Stimulated activated CD8-positive, alpha-beta memory T cell treated with anti-CD3 and anti-CD28 coated beads, Interleukin-7, amount 100 ng/mL, for 24 hours (primary cell): ENCODE measurements at places on chromosomes 4 and X.

GRCh38 chr4:7807351-7807921 is 132.2 kb downstream of the AFAP1 start:
- no peak for DNase-seq

GRCh38 chr4:92234393-92235176 is 69.2 kb upstream of the GRID2 start:
- no peak for DNase-seq

- DNase-seq, result no peak
Measured at GRCh38 chr4:123443401-123444289, 47.0 kb downstream of the SPRY1 start.

DNA sequence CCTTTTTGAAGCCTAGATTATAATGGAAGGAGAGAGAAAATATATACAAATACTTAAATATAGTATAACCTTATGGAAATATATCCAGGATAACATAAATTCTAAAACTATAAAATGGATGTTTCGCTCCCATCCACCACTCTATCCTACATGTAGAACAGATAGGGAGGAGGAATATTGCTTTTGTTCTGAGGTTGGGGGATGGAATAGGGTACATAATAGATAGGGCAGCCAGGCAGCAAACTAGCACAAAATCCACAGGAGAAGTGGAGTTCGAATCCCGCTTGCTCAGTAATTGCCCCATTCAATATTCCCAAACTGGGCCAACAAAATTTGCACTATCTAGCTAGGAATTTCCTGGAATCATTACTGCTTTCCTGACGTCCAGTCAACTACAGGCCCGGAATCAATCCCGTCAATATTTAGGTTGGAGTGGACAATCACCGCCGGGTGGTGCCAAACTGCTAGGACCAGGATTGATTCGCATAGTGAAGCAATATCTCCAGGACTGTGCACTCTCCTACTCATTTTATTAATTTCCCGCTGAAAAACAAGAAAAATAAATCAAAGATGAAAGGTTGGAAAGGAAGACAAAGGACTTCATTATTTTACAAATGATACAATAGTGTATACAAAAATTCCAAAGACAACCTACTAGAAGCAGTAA is 40.4 kb upstream of the PAPSS1 start:
- no peak for DNase-seq

- DNase-seq, result no peak
Measured at GRCh38 chr4:182085051-182085480, 158.1 kb upstream of the TENM3 start.

- DNase-seq, result no peak
Measured at GRCh38 chrX:97065066-97065465, 181.4 kb downstream of the RPA4 start.

DNA sequence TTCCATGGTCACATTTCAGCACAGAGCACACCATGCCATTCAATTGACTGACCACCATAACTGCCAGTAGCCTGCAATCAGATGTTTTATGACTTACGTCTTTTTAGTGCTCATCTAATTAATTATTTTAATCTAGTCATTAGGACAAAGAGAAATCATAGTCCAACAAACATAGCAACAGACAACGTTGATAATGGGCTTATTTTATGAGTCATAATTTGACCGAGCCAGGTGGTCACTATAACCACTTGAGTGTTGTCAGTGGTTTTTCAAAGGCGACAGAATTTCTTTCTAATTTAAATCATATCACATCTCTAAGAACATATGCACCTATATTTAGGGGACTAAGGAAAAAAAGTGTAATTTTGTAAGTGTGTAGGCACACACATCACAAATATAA is 1.9 kb downstream of the SEC24D start:
- no peak for DNase-seq

- no peak for DNase-seq
Measured at GRCh38 chrX:8377041-8377440, 87.6 kb upstream of the VCX3B start.

- DNase-seq, result no peak
Measured at GRCh38 chr4:10731690-10732089, 47.1 kb upstream of the CLNK start.
